ENCODE measurements at places on chromosomes 5 and 9.
A peak's percentile ranks its signal among the peaks of the same experiment; 100 is the strongest.

GRCh38 chr5:175457466-175457865 lies 13.5 kb upstream of the DRD1 start:
- DNase-seq, result no peak

GRCh38 chr5:141692919-141693725 lies 11.1 kb upstream of the ARAP3 start:
- DNase-seq, result peak; percentile 81

DNA sequence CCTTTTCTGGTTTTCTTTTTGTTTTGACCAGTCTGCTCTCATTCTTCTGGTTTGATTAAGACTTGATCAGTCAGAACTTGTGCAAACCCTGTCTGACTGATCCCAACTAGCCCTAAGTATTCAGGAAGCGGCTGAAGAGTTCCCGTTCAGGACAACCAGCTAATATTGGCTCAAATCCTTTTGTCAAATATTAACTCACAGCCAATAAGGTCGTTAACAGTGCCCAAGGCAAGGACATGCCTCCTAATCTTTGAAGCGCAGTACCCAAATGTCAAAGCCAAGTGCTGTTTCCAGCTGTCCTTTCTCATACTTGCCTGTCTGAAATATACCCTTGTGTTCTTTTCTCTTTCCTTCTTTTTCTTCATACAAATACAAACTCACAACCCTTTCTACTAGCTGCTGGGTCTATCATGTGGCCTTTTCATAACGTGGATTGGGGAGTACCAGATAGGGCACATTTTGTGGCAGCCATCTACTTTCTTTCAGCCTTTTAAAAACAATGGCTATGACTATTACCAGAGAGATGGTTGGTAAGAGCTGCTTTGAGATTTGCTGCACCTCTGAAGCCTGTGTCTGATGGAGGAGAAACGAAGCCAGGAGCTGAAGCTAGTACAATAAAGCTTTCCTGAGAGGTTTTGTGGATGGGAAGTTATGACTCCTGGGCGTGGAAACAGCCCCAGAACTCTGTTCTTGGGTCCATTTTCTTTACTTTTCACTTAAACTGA lies 266.4 kb upstream of the ZNF608 start:
- DNase-seq, result no peak

DNA sequence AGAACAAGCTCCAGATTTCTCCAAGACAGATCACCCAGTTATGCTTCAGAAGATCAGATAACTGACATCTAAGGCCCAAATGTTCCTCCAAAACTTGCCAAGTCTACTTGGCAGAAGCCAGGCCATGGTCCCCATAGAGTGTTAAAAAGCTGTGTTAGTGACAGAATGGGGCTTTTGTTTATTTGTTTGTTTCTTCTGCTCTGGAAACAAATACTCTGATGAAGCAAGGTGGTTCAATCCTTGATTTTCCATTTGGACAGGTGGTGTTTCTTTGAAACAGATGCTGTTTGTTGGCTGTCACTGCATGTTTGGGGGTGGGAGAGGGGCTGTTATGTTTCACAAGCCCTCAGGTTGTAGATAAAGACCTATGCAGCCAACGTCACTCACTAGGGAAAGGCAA lies 264.0 kb downstream of the FAM114A2 start:
- DNase-seq, result no peak

GRCh38 chr9:136935651-136936050 lies 8.9 kb downstream of the FBXW5 start:
- DNase-seq, result no peak
